ENCODE measurements at places on chromosomes 16 and 17.

- DNase-seq: no peak
These were observed 17.1 kb downstream of the GNA13 start for GRCh38 chr17:65039336-65039988.

- DNase-seq: no peak
These were observed 3.3 kb downstream of the PRAC1 start for GRCh38 chr17:48718761-48719641.

DNA sequence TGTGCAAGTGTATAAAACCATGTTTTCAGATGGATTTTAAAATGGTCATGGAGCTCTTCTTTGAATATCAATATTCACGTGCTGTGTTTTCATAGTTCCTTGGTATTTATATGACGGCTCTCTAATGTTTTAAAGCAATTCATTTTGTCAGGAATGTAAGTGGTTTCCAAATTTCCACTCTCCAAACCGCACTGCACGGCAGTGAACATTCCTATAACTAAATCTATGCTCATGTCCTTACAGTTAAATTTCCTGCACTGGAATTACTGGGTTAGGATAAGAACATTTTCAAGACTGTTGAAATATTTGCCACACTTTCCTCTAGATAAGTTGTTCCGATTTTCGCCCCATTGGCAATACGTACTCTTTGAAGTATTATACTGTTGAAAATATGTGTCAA, 398.9 kb downstream of the PMP22 start:
- no peak for DNase-seq

DNA sequence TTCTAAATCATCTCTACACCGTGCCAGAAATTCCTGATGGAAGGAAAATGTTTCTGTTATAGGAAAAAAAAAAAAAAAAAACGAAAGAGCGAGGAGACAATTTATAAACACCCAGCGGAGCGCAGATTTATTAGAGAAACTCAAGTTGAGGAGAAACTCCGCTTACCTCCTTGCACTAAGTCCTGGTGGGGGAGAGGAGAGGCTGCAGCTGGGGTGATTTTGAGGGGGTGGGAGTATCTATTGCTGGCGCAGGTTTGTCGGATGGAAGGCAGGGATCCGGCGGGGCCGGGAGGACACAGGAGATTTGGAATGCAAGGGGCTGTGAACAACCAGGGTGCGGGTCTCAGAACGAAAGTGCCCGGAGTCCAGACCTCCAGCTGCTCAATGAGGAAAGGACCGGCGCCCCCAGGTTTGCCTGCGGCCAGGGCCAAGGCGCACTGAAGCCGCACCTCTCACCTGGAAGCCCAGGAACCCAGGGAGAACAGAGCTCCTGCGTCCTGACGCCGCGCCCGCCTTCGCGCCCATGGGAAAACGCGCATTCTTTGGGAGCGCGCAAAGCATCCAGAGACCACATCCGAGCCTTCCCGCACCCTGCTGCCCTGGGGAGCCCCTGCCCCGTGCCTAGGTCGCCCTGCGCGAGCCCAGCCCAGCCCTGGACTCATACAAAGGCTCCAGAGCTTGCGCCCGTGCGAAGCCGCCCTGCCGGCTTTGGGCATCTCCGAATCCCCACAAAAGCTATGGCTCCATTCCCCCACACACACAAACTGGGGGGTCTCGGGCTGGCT, 2.6 kb upstream of the HOXB8 start:
- no peak for DNase-seq
